ENCODE measurements at places on chromosomes 2 and 18. TPM values are rescaled to one million over a fixed set of nuclear protein-coding genes. Genes with fewer than 3 reads are reported as not detected.

DNA sequence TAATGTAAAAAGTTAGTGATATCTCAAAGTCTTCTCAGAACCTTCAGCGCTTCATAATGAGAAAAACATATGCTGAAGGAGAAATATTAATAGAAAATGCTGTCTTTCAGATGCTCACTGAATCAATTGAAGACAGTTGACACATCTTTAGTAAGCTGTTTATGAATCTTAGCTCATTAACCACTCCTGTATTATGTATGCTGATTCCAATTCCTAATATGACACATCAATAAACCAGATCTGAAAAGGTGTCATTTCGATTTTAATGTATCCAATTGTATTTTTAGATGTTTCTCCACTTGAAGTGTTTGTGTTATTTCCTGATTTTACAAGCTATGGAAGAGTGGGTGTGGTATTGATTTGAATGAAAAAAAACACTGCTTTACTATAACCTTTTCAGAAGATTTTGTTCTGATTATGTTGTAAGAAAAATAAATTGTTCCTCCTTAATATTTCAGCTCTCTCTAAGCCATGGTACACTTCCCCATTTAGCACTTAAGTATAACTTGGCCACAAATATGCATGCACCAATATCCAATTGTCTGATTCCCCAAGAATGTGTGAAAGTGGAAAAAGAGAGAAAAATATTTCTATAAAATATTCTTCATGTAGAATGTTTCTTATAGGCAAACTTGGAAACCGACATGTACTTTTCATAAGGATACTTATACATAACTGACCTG is 569.8 kb downstream of the ARHGAP15 start:
- H3K4me1 ChIP-seq: no peaks in the 10 kb centered on the region
- no peak for DNase-seq
- no peaks in the 10 kb centered on the region for H3K36me3 ChIP-seq
- H3K4me3 ChIP-seq: no peak overlapping the region
- H3K27ac ChIP-seq: no peak overlapping the region
- H3K27me3 ChIP-seq: no peaks in the 10 kb centered on the region

DNA sequence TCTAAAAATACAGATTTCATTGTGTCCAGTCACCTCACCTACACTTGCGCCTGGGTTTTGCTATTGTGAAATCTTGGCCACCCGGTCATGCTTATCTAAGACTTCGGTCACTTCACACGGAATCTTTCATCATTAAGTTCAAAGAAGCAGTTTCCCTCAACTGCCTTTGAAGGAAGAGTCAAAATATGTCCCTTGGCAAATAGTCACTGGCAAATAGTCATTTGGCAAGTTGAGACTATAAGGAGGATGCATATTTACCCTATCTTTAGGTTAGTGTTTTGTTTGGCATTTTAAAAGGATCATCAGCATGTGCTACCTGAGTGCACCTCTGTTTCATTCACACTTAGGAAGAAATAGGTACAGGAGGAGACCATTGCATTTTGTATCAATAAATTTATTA is 95.9 kb downstream of the FEZ2 start:
- peaks cover 17% of the 10 kb centered on the region for H3K4me1 ChIP-seq
- no peaks in the 10 kb centered on the region for H3K27me3 ChIP-seq
- no peak for DNase-seq

GRCh38 chr18:79305911-79306310 is 89.8 kb upstream of the NFATC1 start:
- H3K27ac ChIP-seq: no peak overlapping the region
- no peaks in the 10 kb centered on the region for H3K36me3 ChIP-seq
- H3K4me1 ChIP-seq: no peaks in the 10 kb centered on the region
- no peak overlapping the region for H3K4me3 ChIP-seq
- no peak for DNase-seq

GRCh38 chr18:22477222-22477621 is 59.5 kb upstream of the CTAGE1 start:
- H3K27ac ChIP-seq: no peak overlapping the region
- DNase-seq: no peak
- no peak overlapping the region for H3K4me3 ChIP-seq
- H3K36me3 ChIP-seq: no peaks in the 10 kb centered on the region
- H3K27me3 ChIP-seq: no peaks in the 10 kb centered on the region
- peaks cover 7% of the 10 kb centered on the region for H3K4me1 ChIP-seq

GRCh38 chr2:98515250-98515991 is 70.8 kb downstream of the INPP4A start:
- H3K27me3 ChIP-seq: no peaks in the 10 kb centered on the region
- H3K4me3 ChIP-seq: no peak overlapping the region
- H3K4me1 ChIP-seq: no peaks in the 10 kb centered on the region
- DNase-seq: no peak
- no peak overlapping the region for H3K27ac ChIP-seq

DNA sequence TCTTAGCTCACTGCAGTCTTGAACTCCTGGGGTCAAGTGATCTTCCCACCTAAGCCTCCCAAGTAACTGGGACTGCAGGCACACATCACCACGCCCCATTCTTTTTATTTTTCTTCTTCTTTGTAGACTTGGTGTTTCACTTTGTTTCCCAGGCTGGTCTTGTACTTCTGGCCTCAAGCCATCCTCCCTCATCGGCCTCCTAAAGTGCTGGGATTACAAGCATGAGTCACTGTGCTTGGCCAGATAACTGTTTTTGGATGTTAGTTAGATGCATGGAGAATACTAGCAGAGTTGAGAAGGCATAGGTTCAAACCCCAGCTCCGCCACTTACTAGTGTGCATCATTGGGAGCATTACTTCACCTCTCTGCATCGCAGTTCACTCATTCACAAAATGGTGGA is 88.3 kb downstream of the TXNL1 start:
- no peaks in the 10 kb centered on the region for H3K27me3 ChIP-seq
- no peaks in the 10 kb centered on the region for H3K36me3 ChIP-seq
- no peak overlapping the region for H3K27ac ChIP-seq
- DNase-seq: no peak

- no peaks in the 10 kb centered on the region for H3K36me3 ChIP-seq
- H3K27me3 ChIP-seq: no peaks in the 10 kb centered on the region
- no peak for DNase-seq
- H3K27ac ChIP-seq: no peak overlapping the region
Measured at GRCh38 chr2:1125633-1126370, 175.2 kb downstream of the SNTG2 start.

GRCh38 chr18:54607213-54608027 is 16.4 kb downstream of the DYNAP start:
- H3K27me3 ChIP-seq: no peaks in the 10 kb centered on the region
- H3K27ac ChIP-seq: peak overlapping the region; percentile 81
- DNase-seq: peak; percentile 60
- H3K4me3 ChIP-seq: peak overlapping the region; percentile 49
- H3K36me3 ChIP-seq: peaks cover 9% of the 10 kb centered on the region

DNA sequence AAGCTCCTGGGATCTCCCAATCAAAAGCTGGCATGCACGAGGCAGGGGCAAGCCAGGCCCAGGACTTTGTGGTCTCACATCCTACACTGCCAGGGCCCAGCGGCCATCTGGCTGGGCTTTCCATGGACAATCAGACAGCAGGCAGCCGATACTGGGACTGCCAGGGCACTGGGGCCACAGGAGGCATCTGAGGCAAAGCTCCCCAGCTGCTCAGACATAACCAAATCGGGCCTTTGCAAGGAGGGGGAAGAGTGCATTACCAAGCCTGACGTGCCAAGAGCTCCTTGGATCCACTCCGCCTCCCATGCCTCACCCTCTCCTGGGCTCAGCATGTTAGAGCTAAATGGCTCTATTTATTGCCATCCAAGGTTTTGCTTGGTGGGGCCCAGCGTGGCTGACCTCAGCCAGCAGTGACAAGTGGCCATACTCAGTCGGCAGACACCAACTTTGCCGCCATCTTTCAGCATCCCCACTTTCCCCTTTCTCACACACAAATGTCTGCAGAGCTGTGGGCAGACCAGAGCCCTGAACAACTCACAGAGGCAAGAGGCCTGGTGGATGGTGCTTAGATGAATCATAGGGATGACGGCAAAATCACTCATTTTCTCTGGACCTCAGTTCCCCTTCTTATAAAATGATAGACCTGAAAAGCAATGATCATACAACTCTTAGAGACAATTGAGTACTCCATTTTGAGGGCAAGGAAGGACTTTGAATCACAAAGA is 200.8 kb downstream of the TTC32 start:
- H3K27me3 ChIP-seq: peaks cover 15% of the 10 kb centered on the region
- H3K27ac ChIP-seq: no peak overlapping the region
- H3K4me3 ChIP-seq: no peak overlapping the region
- no peak for DNase-seq

GRCh38 chr2:188412190-188412589 is 120.5 kb downstream of the GULP1 start:
- no peak overlapping the region for H3K4me3 ChIP-seq

GRCh38 chr2:98390571-98391476 is 44.6 kb downstream of the CNGA3 start:
- H3K36me3 ChIP-seq: no peaks in the 10 kb centered on the region
- H3K27me3 ChIP-seq: peaks cover 77% of the 10 kb centered on the region
- H3K4me3 ChIP-seq: no peak overlapping the region
- no peak for DNase-seq
- no peaks in the 10 kb centered on the region for H3K4me1 ChIP-seq

- H3K4me3 ChIP-seq: peak overlapping the region; percentile 94
- peaks cover 30% of the 10 kb centered on the region for H3K36me3 ChIP-seq
- peak; percentile 33 for DNase-seq
- H3K4me1 ChIP-seq: peaks cover 37% of the 10 kb centered on the region
- H3K27me3 ChIP-seq: no peaks in the 10 kb centered on the region
Measured at GRCh38 chr2:240586919-240587800, 626 bp downstream of the CAPN10 start.

DNA sequence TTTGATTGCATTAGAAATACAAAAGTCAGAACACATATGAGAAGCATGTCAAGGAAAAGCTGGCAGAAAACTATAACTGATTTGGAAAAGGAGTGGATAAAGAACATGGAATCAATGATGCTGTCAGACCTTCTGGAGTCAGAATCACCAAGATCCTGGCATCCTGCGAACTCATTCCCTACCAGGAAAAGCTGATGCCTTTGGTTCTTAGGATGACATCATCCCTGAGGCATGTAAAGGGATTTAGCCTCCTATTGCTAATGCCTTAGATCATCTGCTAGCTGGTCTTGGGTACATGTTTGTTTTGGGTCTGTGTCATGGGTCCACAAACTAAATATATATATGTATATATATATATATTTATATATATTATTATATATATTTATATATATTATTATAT is 680.7 kb downstream of the EPHA4 start:
- no peaks in the 10 kb centered on the region for H3K4me1 ChIP-seq
- H3K27me3 ChIP-seq: no peaks in the 10 kb centered on the region
- H3K36me3 ChIP-seq: no peaks in the 10 kb centered on the region
- H3K27ac ChIP-seq: no peak overlapping the region

DNA sequence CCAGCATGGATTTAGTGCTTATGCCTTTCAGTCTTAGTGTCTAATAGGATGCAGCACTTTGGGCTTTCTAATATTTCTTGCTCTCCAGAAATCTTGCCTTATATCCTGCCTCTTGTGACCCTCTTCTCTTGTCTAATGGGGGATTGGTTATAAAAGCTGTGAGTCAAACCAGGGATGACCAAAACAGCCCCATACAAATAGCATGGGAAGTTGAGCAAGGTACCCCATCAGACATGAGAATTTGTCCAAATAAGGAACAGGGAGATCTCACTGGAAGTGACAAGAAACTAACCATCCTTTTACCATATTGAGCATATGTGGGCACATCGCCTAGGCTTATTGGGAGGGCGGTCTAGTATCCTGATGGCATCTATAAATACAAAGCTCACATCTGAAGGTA is 78.8 kb upstream of the BZW1 start:
- no peaks in the 10 kb centered on the region for H3K36me3 ChIP-seq
- DNase-seq: no peak
- H3K27me3 ChIP-seq: no peaks in the 10 kb centered on the region
- H3K27ac ChIP-seq: no peak overlapping the region
- H3K4me3 ChIP-seq: no peak overlapping the region
- H3K4me1 ChIP-seq: peaks cover 11% of the 10 kb centered on the region

DNA sequence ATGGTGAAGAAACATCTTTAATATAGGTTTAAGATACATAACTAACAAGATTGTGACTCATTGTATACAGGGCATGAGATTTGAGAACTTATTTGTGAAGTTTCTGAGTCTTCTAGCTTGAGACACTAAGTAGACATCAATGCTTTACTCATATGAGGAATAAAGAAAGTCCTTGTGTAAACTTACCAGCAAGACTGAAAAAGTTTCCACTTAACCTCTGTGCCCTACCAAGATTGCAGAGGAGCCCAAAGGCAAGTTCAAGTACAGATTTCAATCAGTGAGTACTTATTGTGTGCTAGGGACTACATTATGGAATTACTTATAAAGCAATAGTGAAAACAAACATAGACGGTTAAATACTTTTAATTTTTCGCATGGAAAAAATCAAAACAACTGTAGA is 1041.2 kb upstream of the CELF4 start:
- H3K4me3 ChIP-seq: no peak overlapping the region
- DNase-seq: no peak
- no peaks in the 10 kb centered on the region for H3K27me3 ChIP-seq
- H3K4me1 ChIP-seq: no peaks in the 10 kb centered on the region

DNA sequence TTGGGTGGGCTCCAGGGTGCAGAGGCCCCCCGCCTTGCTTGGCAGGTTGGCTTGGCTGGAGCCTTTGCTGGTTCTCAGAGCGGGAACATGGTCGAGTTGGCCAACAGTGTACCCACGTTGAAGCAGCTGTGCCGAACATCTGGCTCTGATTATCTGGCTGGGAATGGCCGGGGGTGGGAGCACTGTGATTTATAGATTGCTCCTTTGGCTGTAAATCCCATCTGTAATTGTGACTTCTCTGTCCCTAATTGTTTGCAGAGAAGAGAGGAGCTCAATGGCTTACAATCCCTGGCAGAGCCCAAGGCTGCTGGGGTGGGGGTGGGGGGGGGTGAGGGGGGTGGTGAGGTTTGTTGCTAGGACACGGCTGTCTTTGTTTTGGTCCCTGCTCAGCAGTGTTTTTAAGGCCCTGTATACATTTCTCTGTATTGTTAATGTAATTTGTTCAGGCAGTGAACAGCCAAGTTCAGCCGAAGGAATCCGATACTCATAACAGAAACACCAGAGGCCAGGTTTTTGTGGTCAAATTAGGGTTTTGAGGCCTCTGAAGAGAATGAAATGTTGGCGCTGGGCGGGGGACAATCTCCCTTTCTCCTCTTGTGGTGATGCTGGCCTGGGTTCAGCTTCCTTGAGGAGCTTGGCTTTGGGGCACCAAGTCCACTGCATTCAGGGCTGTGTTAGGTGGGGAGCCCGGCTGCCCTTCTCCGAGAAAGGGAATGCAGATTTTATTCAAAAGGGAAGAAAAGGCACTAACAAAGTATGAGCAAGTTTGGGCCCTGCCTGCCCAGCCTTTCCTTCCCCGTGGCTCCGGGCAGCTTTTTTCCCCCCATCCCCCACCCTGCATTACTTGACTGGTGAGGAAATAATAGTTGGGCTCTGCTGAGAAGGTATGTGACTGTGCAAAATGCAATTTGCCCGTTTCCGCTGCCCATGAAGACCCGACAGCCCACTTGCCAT is 82.5 kb downstream of the TCF7L1 start:
- H3K4me1 ChIP-seq: no peaks in the 10 kb centered on the region

GRCh38 chr2:116467243-116467642 is 1347.2 kb upstream of the DDX18 start:
- H3K4me3 ChIP-seq: no peak overlapping the region
- no peaks in the 10 kb centered on the region for H3K36me3 ChIP-seq
- H3K27ac ChIP-seq: no peak overlapping the region
- no peaks in the 10 kb centered on the region for H3K4me1 ChIP-seq
- DNase-seq: no peak

Gene DNAJB2
- 55.1 TPM for total RNA-seq

Gene LGALSL
- 12.1 TPM for total RNA-seq

Gene LRRC30
- not detected for total RNA-seq

Gene DSEL
- 28.0 TPM for total RNA-seq

Gene MATN3
- total RNA-seq: 2.3 TPM

Gene ALK
- not detected for total RNA-seq

Gene ELOA2
- not detected for total RNA-seq

Gene EIPR1
- 34.4 TPM for total RNA-seq

Data from Calu3 (cell line).